Stimulated activated CD4-positive, alpha-beta T cell treated with anti-CD3 and anti-CD28 coated beads, Interleukin-1b, Interleukin-23, amount 100 ng/mL, for 1 hour (primary cell): ENCODE measurements at places on chromosomes 3 and 15.

DNA sequence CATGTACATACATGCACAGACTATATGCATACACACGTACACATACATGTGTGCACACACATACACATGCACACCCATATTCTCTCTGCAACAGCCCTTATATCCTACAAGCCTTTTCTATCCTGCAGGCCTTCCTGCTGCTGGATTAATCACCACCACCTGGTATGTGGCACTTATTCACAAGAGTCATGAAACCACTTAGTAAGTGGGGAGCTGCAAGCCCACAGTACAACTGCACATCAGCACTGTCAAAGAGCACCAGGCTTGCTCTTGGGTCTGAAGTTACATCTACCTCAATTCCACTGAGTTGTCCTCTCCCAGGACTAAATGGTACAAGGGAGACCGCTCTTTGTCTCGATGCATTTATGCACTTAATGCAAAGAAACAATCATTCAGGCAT, 233.2 kb downstream of the KLF13 start:
- DNase-seq: no peak

DNA sequence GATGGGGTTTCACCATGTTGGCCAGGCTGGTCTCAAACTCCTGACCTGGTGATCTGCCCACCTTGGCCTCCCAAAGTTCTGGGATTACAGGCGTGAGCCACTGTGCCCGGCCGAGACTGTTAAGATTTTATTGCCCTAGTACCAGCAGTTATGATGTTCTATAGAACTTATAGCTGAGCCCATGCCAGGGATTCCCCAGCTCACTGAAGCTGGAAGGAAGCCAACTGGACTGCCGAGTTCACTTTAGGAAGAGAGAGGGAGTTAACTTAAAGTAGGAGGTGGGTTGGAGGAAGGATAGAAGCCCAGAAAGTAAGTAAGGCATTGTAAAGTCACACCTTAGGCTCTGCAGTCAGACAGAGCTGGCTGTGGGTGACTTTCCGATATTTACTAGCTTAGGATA, 101.1 kb upstream of the BOC start:
- no peak for DNase-seq

DNA sequence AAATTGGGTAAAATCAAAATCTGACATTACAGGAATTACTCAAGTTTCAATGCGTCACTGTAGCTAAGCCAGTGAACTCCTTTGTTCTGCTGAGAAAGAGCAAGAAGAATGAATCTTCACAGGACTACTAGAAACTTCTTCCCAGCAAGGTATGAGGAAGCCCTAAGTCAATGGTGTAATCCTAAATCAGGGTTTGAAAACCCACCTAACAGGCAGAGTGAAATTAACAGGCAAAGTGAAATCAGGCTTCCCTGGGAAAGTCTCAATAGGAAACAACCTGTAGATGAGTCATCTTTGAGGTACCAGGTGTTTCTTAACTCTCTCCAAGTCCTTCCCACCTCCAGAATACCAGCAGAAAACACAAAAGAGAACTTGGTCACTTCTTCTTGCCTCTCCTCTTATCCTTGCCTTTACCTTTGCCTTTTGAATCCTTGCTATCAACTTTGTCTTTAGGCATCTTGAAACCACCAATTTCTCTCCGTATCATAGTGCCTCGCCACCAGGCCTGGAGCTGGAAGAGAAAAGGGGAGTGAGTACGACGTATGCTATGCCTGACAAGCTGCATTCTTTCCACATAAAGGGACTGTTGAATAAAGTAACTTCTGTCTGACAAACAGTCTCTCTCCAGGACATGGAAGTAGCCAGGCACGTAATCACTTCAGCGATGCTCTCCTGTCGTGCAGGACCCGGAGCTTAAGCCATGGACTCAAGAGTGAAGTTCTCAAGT, 60.6 kb upstream of the RPL35A start:
- no peak for DNase-seq

- no peak for DNase-seq
Observed at GRCh38 chr15:81166636-81167305, 29.9 kb upstream of the IL16 start.

DNA sequence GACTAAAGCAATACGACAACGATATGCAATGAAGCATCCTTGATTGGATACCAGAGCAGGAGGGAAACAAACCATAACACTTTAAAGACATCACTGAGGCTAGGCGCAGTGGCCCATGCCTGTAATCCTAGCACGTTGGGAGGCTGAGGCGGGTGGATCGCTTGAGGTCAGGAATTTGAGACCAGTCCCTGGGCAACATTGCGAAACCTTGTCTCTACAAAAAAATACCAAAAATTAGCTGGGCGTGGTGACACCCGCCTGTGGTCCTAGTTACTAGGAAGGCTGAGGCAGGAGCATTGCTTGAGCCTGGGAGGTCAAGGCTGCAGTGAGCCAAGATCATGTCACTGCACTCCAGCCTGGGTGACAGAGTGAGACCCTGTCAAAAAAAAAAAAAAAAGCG, 33.9 kb upstream of the BHLHE40 start:
- no peak for DNase-seq

- no peak for DNase-seq
Observed at GRCh38 chr15:42138968-42139386, 17.5 kb downstream of the PLA2G4F start.

GRCh38 chr3:176767385-176767784, 429.9 kb downstream of the TBL1XR1 start:
- no peak for DNase-seq

DNA sequence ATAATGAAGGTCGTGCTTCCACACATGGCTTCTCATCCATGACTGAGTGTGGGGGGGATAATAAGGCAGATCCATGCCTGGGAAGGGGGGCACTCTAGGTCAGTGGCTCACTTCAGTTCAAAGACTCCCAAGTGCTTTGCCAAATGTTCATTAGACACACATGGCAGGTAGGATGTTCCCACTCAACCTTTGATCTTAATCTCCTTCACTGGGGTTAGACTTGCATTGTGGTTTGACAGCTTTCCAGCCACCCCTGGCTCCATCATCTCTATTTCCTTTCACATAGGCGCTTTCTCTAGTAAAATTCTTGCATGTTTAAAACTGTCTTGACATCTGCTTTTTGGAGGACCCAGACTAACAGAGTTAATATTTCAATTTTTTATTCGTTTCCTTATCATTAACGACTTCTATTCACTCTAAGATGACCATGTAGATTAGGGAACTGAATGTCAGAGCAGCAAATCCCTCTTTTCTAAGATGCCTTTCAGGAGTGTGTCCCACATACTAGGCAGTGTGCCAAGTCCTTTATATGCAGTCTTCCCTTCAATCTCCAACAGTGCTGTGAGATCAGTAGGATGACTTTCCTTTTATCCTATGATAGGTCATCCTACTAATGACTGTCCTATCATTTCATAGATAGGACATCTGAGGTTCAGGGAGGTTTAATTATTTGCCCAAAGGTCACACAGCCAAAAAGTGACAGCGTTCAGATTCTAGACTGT, 57.9 kb downstream of the BTD start:
- DNase-seq: no peak

GRCh38 chr15:25385986-25386385, 52.8 kb downstream of the UBE3A start:
- DNase-seq: no peak

DNA sequence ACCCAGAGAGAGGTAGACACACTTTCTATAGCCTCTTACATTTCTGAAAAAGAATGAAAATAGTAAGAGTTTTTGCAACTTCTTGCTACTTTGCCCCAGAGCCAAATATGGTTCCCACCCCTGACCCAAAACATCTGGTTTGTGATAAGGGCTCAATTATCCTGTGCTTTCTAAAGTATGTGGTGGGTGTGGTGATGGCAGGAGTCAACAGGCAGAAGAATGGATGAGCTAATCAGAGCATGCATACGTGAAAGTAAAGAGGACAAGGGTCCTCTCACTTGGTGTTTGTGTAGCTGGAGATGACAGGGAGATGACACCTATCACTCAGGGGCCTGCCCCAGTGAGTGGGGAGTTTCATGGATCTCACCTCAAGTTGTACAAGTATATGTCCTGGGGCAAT, 19.1 kb downstream of the KBTBD8 start:
- no peak for DNase-seq

DNA sequence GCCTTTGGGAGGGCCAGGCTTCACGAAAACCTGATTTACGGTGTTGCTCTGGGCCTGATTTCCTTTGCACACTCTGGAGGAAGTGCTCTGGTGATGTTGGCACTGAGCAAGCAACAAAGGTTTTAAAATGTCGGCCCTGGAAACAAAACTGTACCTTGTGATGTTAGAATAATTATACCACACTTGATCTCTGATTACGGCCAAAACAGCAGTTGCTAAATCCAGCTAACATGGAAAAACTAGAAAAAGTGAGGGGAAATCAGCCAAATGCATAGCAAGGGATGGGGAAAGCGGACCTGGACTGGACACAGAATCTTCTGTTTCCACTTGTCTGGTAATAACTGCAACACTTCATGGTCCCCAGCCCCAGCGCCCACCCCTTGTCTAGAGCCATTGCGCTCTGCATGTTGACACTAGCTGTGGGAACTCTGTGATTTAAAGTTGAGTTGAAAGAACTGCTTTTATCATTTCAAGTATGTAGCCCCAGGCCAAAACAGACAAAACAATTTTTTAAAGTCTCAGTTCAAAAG, 120.1 kb downstream of the VGLL4 start:
- no peak for DNase-seq

DNA sequence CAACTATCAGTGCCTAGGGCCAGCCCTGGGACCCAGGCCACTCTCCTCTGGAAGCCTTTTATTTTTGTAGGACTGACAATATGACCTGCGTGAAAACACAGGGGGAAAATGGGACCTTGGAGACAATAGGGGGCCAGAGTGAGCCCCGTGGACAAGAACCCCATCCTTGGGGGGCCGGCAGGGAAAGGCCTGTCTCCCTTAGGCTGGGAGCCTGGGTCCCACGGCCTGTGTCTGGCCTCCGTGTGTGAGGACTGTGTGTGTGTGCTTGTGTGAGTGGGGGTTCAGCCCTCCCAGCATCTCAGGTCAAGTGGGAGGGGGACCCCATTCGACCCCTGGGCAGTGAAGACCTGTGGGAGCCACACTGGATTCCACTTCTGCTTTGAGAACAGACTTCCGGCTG, 53.3 kb downstream of the EXOG start:
- no peak for DNase-seq

- no peak for DNase-seq
Observed at GRCh38 chr3:99683876-99684275, 45.5 kb downstream of the COL8A1 start.

GRCh38 chr15:69181424-69181823, 21.0 kb downstream of the GLCE start:
- no peak for DNase-seq

GRCh38 chr3:38031022-38031994, 1.9 kb upstream of the PLCD1 start:
- DNase-seq: no peak

DNA sequence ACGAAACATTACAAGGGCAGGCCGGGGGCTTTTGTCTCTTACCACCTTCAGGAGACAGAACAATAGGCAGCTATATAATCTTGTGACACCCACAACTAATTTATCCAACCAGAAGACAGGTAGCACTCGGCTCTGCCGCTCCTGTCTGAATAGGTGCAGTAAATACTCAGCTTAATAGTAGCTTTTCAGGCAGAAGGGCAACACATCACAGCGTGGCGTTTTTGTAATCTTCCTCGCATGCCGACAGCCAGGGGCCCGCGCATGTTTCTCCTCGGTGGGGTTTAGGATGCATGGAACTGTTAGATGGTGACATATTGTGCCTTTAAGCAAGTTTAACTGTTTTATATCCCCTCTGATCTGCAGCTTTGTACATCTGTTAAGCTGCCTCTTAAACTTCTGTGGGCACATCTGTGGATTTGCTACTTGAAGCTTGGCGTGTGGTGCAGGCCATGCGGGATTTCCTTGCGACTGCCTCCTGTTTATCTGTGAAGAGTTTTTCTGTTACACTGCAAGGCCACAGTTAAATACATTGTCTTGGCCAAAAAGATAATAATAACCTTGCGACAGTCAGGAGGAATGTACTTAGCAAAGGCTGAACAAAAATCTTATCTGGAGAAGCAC, 123.2 kb upstream of the BNIP2 start:
- DNase-seq: no peak

DNA sequence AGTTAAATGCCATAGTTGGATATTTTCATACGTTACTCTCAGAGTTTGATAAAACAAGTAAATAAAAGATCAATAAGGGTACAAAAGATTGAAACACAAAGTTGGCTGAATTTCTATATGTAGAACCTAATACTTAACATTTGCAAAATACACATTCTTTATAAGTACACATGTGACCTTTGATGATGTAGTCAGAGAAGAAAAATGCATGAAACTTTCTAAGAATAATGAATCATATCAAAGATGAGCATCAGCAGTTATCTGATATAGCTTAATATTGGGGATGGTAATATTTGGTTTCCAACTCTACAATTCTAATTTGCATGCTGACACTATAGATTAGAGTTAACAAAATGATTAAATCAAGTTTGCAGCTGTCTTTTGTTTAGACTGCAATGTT, 188.0 kb upstream of the TGFBR2 start:
- DNase-seq: no peak

DNA sequence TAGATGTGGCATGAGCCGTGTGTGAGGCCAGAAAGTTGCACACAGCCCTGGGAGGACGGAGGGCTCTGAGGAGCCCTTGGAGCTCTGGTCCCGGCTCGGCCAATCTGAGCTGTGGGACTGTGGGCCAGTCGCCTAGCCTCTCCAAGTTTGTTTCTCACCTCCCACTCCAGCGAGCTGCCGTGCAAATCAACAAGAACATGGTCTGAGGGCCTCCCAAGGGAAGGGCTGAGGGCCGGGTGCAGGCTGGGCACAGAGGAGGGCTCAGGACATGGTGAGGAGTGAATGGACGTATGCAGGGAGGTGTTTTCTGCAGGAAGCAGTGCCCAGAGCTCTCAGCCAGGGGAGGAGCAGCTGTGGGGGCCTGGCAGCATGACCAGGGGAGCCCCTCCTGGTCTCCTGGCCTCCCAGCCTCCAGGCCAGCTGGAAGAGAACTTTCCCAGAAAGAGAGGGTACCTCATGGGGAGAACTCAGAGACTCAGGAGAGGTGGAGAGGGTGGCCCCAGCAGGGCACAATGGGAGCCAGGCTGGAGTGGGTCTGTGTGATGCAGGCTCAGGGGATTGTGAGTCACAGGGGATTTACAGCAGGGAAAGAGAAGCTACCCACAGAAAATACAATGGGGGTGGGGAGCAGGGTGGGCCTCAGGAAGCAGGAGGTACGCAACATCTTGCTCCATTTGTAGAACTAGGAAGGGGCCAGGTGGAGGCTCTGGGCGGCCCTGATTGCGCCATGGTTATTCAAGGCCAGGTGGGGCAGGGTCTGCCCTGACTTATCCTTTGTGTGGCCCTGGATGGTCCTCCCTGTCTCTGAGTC, 24.8 kb downstream of the PSTPIP1 start:
- no peak for DNase-seq

GRCh38 chr15:38091078-38091645, 156.7 kb downstream of the TMCO5A start:
- no peak for DNase-seq
